GOT3 (cell line): ENCODE measurements at places on chromosomes 12 and 14.

DNA sequence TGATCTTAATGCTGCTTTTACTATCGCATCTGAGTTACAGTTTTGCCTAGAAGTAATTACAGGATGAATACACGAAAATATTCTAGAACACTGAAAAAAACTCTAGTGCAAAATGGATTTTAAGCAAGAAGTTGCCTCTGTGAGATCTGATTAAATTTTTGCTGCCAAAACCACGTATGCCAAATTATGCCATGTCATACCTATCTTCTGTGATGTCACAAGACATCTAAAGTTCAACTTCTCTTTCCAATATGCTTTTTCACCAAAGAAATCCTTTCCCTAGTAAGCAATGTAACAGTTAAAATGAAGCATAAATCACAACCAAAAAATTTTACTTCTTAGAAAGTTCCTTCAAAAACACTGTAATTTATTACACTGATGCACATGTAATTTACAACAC is 39.6 kb downstream of the HECTD4 start:
- no peak for DNase-seq

- no peak for DNase-seq
These were observed 6.8 kb upstream of the SIVA1 start for GRCh38 chr14:104746071-104746545.

DNA sequence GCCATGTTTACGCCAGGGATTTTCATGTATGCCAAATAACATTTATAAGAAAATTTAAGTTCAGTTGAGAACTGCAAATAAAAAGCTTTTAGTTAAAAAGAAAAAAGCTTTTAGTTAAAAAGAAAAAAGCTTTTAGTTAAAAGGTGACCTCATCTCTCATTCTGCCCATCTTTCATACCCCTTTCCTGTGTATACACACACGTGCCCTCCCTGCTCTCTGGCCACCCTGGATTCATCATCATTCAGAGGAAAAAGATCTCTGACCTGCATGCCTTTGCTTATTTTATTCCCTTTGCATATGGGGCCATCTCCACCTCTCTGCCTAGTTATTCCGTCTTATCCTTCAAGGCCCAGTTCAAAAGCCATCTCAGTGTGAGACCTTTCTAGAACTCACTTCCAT is 38.1 kb upstream of the CDK17 start:
- no peak for DNase-seq

DNA sequence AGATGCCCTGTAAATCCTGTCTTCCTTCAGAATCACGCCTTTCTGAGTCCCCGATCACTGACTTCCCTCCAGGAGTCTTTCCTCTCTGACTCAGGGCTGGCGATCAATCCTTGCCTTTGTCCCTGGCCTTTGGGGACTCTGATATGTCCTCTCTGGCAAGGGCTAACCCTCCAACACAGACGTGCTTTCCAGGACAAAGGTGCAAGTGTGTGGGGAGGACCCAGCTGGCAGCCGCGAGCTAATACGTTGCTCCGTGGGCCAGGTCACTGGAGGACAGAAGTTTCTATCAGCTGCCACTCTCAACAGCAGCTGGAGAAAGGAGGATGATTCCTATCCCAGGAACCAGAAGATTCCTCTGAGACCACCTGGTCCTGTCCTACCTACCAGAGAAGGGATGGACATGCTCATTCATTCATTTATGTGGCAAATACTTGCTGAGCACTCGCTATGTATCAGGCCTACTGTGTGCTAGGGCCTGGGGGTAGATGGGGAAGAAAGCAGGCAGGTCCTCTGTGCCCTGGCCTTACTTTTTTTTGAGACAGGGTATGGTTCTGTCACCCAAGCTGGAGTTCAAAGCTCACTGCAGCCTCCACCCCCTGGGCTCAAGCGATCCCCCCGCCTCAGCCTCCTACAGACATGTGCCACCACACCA is 8.5 kb upstream of the SCARB1 start:
- no peak for DNase-seq

- no peak for DNase-seq
These were observed 76.2 kb downstream of the PDZRN4 start for GRCh38 chr12:41264281-41264680.

- DNase-seq = no peak
These were observed 83.2 kb downstream of the ALG10 start for GRCh38 chr12:34105392-34105933.

DNA sequence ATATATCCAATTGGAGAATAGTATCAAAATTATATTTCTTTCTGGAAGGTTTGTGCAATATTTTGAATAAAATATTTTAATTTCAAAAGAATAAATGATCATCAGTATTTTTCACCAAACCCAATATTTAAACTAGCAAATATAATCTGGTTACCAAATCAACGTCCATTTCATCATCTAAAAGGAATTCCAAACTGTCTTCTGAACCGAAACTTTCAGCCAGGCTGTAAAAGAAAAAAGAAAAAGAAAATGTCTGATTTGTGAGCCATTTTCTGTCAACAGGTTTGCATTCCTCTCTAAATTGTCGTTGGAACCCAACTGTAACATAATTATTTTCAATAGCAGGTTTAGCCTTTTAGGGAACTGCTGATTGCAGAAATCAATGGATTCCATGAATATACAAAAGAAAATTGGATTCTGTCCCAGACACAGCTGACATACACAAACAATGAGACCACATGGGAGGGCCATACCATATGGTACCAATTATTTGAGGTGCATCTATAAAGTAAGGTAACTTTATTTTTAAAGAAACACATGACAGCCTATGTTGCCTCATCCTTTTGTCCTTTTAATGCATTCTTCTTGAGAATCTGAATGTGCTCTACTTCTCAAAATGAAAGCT is 22.7 kb downstream of the SNRPF start:
- DNase-seq = no peak

- no peak for DNase-seq
These were observed 248.6 kb downstream of the ZFP36L1 start for GRCh38 chr14:68544081-68544892.

GRCh38 chr12:94025756-94026155 is 122.6 kb upstream of the PLXNC1 start:
- no peak for DNase-seq

GRCh38 chr12:5236022-5236640 is 192.5 kb downstream of the KCNA5 start:
- DNase-seq = no peak

GRCh38 chr12:56307221-56307965 is 7.3 kb upstream of the CS start:
- DNase-seq = no peak

GRCh38 chr12:65960820-65961189 is 136.5 kb downstream of the HMGA2 start:
- DNase-seq = no peak

DNA sequence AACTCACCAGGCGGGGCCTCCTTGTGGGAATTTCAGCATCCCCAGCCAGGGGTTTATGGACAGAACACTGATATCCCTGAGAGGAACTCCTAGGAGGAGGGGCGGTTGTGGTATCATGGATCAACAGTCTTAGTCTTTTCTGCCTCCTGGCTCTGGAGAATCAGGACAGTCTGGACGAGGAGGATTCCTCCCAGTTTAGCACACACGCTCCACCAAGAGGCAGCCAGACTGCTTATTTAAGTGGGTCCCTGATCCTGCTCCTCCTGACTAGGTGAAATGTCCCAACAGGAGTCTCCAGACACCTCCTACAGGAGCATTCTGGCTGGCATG is 10.4 kb upstream of the ZNF705A start:
- DNase-seq = no peak

GRCh38 chr12:42981379-42981778 is 391.8 kb upstream of the PRICKLE1 start:
- DNase-seq = no peak

- DNase-seq = no peak
These were observed 5.9 kb upstream of the KRT6A start for GRCh38 chr12:52498946-52499345.

DNA sequence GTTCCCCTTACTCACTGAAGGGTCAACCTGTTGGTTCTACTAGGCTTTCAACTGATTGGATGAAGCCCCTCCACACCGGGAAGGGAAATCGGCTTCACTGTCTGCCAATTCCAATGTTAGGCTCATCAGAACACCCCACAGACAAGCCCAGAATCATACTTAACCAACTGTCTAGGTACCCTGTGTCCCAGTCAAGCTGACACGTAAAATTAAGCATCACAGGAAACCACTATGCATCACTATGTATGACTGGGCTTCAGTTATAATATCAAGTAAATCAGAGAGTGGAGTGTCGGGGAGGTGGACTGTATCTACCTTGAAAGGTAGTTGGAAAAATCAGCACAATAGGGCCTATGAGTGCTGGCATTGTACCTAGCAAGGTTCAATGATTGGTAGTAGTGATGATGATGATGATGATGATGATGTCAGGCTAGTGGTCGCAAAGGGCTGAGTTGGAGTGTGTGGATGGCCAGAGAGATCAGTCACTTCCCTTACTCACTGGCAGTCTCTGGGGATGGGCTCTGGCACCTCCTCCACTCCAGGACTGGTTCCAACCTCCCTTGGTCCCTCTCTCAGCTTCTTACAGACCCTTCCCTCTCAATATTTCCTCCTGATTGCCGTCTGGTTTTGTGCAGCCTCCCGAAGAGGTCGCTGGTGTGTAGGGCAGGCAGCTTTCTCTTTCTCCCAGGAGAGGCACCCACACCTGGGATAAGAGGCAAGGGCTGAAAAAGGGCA is 3.3 kb upstream of the ATG101 start:
- no peak for DNase-seq

- no peak for DNase-seq
These were observed 44.1 kb downstream of the SMIM41 start for GRCh38 chr12:52123487-52124186.

- DNase-seq = no peak
These were observed 13.6 kb downstream of the BCL7A start for GRCh38 chr12:122035292-122035691.

GRCh38 chr12:132415327-132416120 is 74.4 kb upstream of the FBRSL1 start:
- no peak for DNase-seq

- no peak for DNase-seq
These were observed 1.1 kb downstream of the IFNG start for GRCh38 chr12:68158432-68158831.

GRCh38 chr12:117087808-117088207 is 11.4 kb downstream of the TESC start:
- no peak for DNase-seq

GRCh38 chr12:19298836-19299605 is 140.3 kb upstream of the AEBP2 start:
- DNase-seq = no peak

DNA sequence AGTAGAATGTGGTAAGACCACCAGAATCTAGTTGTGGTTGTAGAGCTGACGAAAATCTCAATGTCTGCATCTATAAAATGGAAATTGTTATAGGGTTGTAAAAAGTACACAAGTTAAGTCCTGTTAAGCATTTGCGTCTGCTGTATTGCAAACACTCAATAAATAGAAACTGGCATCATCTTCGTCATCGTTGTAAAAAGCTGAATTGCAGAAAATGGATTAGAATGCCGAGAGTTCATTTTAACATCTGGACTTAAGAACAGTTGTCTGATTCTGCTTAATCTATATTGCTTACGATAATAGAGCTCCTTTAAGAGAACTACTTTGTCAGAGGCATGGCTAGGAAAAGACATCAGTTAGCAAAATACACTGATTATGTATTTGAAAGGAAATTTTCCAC is 33.2 kb downstream of the KCNMB4 start:
- DNase-seq = no peak

DNA sequence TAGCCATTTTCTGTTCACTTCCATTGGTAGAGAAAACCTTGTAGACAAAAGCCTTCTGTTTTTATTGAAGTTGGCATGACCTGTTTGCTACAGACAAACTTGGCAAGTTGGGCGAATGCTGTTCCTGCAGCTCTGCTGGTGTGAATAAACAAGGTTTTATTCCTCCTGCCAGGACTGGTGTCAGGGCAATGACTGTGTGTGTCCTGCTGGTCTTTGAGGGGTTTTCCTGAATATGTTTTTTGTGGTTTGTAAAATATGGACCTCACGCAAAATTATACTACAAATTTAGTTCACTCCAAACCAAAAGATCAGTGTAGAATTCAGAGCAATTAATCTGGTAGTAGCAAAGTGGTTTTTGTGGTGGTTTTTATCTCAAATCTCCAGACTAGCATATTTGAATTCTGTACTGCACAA is 140.8 kb downstream of the ERC1 start:
- DNase-seq = no peak

DNA sequence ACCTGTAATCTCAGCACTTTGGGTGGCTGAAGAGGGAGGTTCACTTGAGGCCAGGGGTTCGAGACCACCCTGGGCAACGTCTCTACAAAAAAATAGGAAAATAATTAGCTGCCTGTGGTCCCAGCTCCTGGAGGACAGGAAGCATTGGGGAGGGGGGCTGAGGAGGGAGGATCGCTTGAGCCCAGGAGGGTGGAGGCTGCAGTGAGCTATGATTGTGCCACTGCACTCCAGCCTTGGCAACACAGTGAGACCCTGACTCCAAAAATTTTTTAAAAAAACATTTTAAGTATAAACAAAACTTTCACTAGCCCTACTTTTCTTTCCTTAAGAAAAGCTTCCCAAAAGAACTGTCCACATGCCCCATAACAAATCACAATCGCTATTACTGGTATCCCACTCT is 1.6 kb downstream of the L2HGDH start:
- DNase-seq = no peak

- no peak for DNase-seq
These were observed 97.0 kb upstream of the GRIP1 start for GRCh38 chr12:66775871-66776270.

DNA sequence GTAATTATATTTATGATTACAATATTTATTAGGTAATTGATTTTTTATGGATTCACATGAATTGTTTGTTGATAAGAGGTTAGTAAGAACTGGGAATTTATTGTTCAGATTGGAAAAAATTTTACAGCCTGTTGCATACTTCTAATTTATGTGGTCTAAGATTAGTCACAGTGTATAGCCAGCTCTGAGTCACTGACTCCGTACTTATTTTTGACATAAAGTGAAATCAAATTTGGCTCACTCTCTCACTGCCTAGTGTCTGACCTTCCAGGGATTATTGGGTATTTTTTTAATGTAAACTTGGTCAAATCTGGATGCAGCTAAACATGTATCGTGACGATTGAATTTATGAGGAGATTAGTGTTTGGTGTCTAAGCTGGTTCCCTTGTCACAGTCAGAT is 109.3 kb downstream of the PTPRQ start:
- DNase-seq = no peak

GRCh38 chr14:93984070-93984469 is 7.7 kb upstream of the ASB2 start:
- no peak for DNase-seq

DNA sequence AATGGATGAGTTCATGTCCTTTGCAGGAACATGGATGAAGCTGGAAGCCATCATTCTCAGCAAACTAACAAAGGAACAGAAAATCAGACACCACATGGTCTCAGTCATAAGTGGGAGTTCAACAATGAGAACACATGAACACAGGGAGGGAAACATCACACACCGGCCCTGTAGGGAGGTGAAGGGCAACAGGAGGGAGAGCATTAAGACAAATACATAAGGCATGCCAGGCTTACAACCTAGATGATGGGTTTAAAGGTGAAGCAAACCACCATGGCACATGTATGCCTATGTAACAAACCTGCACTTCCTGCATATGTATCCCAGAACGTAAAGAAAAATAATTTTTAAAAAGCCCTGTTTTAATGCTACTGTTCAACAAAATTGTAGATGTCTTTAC is 914.2 kb upstream of the ATXN7L3B start:
- DNase-seq = no peak

- no peak for DNase-seq
These were observed 19.4 kb upstream of the PLEKHH1 start for GRCh38 chr14:67513631-67514108.

GRCh38 chr14:68328509-68328908 is 464.4 kb downstream of the ZFP36L1 start:
- no peak for DNase-seq
